T47D (cell line): ENCODE measurements at places on chromosomes 11 and 22.

GRCh38 chr11:65559535-65559934 is 1.4 kb upstream of the LTBP3 start:
- no peak for DNase-seq

- DNase-seq = peak; percentile 58
Measured at GRCh38 chr22:46574993-46575910, 37.8 kb upstream of the CELSR1 start.

DNA sequence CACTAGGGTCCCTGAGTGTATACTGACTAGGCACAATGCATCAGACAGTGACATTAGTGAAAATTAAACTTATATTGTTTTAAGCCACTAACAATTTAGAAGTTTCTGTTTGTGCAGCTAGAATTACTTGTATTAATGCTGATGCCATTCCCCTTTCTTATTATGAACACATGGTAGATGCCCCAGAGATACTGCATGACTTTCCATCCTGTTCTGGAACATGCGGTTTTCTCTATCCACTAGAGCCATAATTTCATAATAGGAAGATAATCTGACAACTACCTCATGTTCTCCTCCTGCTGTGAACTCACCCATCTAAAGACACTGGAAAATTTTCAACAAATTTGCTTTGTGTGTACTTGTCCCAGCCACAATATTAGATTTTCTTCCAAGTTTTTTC is 1256.4 kb downstream of the FAM181B start:
- no peak for DNase-seq

DNA sequence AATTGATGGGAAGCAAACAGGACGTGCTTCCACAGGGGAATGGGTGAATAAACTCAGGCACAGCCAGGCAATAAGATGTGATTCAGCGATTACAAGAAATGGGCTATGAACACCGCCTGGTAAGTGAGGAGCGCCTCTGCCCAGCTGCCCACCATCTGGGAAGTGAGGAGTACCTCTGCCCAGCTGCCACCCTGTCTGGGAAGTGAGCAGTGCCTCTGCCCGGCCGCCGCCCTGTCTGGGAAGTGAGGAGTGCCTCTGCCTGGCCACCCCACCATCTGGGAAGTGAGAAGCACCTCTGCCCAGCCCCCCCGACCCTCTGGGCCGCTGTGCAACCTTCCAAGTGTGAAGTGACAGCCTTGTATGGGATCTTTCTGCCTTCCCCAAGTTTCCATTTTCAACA is 73.2 kb upstream of the PRR5 start:
- DNase-seq = no peak

DNA sequence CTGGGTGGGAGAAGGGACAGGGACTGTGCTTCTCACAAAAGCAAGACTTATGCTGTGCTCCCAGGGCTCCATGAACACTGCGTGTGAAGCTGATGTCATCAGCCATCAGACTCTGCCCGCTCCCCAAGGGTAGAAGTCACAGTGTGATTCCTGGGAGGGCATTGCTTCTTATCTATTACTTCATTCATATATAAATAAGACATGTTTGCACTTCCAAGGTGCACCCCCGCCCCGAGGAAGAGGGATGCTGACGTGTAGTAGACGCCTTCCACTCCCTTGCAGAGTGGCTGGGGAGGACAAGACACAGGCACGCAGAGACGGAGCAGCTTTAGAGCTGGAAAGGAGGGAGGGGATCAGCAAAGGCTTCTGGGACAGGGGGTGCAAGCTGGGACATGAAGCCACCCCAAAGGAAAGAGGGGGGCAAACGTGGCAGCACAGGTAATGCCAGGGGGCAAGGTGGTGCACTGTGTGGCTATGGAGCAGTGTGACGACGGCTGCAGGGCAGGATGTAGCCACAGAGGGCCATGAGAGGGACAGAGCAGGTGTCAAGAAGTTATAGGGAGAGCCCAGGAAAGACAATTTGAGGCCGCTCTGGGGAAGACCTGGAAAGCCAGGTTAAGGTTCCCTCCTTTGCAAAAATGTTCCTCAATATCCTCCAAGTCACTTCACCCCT is 558.5 kb downstream of the MN1 start:
- no peak for DNase-seq

GRCh38 chr11:86034710-86035109 is 34.2 kb downstream of the PICALM start:
- no peak for DNase-seq

GRCh38 chr11:27553186-27553585 is 46.6 kb upstream of the LIN7C start:
- no peak for DNase-seq

DNA sequence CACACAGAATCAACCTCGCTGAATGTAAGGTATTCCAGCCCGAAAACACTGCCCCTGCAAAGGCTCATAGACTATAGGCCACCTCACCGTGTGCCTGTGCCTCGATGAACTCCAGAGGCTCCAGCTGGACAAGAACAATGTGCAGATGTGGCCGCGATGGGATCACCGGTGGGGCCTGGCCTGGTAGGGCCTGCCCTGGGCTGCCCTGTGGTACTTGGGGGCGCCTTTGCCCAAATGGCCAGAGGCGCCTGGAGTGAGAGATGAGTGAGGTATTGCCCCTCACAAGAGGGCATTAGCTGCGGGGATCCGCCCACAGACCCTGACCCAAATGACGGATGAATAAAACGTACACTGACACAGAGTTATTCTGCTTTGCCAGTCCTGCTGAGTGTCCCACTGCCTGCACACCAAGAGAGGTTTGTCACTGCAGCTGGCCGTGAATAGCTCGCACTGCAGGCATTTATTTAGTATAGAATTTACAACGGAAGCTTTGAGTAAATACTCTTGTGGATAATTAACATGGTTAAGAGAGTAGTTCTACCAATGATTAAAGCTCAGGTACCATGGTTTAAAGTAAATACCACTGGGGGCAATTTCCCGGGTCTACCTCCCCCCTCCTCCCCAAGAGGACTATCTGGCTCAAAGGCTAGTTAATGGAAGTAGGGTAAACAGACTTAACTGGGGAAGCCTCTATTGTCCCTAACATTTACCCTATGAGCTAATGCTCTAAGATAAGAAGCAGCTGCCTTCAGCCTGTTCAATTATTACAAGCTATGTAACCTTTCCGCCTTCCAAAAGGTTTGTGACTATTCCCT is 101.1 kb upstream of the IGLL5 start:
- no peak for DNase-seq

DNA sequence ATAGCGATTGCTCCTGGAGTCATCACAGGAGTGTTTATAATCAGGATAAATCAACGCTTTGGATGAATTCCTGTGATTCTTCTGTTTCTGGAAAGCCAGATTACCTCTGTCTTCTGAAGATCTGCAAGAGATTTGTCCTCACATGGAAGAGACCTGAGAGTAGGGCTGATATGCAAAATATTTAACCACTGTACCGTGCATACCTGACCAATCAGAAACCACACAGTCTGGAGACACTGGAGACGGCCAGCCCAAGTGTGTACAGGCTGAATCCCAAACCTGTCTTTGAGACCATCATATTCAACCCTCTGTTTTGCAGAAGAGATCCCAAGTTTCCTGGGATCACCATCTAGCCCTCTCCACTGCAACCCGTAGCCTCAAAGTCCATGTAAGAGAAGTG is 50.4 kb upstream of the WT1 start:
- no peak for DNase-seq

DNA sequence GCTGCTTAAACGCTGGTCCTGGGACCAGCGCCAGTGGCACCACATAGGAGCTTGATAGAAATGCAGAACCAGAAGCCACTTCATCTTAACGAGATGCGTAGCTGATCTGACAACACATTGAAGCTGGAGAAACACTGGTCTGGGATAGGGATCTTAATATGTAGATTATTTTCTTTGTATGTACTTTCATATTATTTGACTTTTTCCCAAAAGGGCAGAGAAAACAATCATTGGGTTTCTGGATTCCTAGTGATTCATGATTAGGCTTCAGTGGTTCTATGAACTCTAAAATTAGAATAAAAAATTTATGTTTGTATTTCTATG is 12.3 kb downstream of the MPEG1 start:
- no peak for DNase-seq

DNA sequence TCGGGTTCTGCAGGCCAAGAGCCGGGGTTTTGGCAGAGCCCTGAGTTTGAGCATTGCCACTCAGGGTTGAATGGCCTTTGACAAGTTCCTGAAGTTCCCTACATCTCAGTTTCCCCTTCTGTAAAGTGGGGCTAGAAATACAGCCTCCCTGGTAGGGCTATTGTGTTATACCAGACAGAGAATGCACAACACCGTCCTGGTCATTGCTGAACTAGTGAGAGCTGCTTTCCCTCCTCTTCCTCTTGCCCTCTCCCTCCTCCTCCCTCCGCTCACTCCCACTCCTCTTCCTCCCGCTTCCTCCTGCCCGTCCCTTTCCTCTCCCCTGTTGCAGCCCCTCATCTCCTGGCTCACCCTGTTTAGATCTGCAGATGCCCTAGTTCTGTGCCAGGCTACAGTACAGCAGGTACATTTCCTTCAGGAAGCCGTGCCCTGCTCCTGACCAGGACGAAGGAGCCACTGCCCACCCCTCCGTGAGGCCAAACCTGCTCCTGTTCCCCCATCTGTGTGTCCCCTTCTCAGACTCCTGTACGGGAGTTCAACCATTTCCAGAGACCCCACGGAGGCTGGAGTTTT is 91.5 kb upstream of the SHANK2 start:
- no peak for DNase-seq

GRCh38 chr11:102914238-102915043 is 39.7 kb upstream of the MMP12 start:
- DNase-seq = peak; percentile 67

DNA sequence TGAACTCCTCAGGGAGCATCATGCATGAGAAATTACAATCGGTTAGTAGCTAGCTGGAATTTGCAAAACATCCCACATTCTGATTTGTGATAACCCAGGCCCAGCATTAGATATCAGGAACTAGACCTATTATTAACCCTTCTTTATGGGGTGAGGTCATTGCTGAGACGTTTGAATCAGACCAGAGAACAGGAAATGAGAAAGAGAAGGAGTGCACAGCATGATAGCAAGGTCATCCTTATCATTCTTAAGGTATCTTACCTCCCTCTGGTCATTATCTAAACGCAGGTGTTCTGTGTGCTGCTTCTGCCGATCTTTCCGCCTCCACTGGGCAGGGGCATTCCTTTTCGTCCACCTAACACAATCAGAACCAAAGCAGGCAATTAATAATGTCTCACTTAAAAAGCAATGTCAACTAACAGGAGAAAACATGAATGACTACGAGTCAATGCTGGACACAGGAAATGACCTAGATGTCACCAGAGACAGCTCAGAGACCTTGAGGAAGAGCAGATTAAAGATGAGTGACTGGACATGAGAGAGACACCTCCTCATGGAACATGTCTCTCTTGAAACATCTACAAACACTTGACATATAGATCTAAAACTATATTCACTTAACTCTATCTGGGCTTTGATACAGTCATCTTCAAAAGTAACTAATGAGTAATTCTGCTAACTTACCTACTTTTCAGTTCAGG is 78.3 kb upstream of the SCUBE2 start:
- no peak for DNase-seq

DNA sequence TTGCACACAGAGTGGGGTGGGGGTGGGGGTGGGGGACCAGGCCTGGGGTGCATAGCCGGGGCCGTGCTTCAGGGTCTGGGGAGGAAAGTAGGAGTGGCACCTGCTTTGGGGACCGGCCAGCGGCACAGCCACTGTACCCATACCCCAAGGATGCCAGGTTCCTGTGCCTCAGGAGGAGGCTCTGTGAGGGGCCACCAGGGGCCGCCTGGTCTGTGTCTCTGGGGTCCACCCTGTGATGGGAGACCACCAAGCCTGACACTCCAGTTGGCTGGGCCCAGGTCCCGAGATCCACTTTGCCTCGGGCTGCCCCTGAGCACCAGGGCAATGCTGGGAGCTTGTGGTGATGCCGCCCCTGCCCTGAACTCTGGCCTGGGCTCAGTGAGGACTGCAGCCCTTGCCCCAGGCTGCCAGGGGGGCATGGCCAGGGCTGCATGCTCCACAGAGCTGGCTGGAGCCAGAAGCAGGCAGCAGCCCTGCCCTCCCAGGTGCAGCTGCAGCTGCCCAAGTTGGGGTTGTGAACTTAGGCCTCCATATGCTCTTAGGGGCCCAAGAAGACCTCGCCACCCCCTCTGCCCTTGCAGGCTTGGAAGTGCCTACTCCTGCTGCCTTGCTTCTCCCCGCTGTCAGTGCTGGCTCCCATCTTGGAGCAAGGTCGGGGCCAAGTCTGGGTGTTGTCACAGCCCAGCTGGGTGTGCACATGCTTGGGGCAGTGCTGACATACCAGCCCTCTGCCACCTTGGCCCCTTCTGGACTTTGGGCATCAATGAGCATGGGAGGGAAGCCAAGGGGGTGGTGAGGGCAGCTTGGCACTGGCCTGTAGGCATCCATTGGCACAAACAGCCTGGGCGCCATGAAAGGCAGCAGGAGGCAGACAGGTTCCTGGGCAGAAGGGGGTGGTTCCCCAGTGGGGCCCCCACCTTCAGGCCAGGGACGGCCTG is 123.3 kb upstream of the THY1 start:
- DNase-seq = no peak

DNA sequence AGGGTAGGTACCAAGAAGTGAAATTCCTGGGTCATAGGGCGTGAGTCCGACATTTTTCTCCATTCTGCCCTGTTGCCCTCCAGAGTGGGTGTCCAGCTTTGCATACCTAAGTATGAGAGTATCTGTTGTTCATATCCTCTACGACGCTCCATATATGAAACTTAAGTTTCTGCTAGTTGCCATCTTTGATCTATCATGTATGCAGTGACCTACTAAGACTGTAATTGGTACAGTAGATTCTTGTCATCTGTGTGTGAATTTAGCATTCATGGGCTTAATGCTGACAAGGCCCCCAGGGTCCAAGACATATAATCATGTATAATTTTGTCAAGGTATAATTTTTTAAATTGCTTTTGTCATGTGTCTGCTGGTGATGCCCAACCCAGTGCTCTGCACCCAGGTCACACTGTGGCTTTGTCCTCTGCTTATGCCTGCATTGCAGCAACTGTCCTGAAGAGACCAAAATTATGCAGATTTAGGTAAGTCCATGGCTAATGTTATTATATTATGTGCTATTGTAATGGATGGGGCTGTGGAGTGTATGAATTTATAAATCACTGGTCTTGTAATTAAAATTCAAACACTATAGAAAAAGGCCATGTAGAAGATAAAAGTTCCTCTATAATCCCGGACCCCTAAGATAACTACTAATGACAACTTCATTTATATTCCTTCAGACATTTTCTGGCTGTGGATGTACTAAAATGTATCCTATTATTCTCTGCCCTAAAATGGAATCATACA is 12.2 kb downstream of the NEAT1 start:
- no peak for DNase-seq

DNA sequence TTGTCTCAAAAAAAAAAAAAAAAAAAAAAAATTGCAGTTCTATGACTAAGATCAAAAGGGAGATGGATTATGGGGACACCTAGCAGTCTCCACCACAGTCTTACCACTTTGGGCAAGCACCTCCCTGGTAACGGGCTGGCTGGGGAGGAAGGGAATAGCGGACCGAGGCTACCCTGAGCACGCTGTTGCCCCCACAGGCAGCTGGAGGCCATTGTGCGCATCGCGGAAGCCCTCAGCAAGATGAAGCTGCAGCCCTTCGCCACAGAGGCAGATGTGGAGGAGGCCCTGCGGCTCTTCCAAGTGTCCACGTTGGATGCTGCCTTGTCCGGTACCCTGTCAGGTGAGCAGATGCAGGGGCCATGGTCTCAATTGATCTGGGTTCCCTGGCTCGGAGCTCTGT is 21.2 kb downstream of the MCM5 start:
- DNase-seq = no peak
